Stimulated activated CD8-positive, alpha-beta memory T cell treated with anti-CD3 and anti-CD28 coated beads, Interleukin-7, amount 100 ng/mL, for 1 hour (primary cell): ENCODE measurements at places on chromosomes 7 and 10.

GRCh38 chr10:12308057-12308456, 41.3 kb upstream of the CAMK1D start:
- DNase-seq: no peak

DNA sequence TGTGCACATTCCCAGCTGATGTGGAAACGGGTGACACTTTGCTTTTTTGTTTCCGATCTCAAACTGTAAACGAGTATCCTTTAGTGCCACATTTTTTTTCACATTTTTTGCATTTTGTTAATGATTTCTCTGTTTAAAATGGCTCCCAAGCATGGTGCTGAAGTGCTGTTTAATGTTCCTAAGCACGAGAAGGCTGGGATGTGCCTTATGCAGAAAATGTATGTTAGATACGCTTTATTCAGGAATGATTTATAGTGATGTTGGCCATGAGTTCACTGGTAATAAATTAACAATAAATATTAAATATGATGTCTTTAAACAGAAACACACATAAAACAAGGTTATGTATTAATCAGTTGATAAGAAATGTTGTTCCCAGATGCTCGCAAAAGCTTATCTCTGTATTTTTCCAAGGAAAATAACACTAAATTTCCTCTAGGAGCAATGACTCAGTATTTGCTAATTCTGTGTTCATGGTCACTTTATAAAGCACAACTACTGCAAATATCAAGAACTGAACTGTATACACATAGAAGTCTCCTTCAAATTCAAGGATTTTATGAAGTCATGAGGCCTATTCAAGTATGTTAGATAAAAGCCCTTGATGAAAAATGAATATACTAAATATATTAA, 305.9 kb upstream of the SMIM30 start:
- no peak for DNase-seq

DNA sequence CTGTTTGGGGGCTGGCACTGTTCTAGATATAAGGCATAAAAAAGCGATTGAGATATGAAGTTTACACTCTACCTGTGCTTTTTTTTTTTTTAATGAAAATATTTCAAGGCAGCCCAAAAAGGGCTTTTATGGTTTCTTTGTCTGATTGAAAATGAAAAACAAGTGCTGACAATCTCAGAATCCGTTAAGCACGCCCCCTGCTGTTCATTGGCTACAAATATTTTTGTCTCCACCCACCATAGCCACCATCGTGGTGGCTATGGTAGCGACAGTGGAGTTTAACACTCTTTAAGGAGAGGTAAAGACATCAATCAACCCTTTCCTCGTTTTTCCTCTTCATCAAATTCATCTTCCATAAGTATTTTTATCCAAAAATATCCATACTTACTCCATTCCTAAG, 94.2 kb downstream of the CD36 start:
- no peak for DNase-seq

DNA sequence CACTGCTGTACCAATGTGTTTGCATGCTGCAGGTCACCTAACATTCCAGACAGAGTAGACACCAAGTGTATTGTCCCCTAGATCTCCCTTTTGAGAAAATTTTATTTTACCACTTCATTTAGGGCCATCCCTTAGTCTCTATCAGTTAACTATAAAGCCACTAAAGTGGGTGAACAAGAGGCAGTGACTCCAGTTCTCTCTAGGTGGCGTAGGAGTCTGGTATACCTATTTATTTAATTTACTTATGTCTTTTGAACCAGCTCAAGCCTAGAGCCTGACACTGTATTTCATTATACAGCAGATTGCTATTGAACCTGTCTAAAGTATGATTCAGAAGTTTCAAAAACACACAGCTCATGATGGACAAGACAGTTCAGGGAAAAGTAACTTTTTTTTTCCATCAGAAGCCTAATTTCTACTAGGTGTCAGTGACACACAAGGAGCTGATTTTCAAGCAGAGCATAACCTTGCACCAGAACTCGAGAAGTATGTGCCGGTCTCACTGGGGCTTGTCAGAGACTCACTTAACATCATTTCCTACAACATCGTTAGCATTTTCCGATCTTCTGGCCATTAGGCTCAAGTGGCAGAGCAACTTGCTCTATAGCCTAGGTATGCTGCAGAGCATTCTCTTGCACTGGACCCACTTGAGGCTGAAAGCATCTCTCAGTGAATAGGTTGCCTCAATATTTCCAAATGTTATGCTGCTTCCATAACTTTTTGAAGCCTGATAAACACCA, 175.4 kb downstream of the CDC14C start:
- DNase-seq: no peak

DNA sequence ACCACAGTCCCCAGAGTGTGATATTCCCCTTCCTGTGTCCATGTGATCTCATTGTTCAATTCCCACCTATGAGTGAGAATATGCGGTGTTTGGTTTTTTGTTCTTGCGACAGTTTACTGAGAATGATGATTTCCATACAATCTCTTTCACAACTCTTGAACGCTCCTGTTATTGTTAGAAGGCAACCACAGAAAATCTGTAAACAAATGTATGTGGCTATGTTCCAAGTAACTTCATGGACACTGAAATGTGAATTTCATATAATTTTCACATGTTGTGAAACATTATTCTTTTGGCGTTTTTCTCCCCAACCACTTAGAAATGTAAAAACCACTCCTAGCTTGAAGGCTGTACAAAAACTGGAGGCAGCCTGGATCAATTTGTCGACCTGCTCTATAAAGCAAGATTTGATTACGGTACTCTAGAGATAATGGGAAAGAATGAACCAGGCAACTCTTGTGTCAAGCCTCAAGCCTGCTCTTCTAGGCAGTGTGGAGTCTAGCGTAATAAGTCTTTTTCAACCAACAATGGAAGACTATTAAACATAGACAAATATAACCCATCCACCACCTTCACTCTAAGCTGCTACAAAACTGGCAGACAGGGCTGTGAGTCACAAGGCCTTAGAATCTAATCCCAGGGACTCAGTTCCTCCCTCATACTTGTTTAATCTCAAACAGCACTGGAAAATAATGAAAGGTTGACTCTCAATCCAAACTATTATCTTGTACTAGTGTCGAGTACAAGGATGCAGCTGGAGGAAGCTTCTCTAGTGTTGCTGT, 22.7 kb downstream of the ARL3 start:
- DNase-seq: no peak

DNA sequence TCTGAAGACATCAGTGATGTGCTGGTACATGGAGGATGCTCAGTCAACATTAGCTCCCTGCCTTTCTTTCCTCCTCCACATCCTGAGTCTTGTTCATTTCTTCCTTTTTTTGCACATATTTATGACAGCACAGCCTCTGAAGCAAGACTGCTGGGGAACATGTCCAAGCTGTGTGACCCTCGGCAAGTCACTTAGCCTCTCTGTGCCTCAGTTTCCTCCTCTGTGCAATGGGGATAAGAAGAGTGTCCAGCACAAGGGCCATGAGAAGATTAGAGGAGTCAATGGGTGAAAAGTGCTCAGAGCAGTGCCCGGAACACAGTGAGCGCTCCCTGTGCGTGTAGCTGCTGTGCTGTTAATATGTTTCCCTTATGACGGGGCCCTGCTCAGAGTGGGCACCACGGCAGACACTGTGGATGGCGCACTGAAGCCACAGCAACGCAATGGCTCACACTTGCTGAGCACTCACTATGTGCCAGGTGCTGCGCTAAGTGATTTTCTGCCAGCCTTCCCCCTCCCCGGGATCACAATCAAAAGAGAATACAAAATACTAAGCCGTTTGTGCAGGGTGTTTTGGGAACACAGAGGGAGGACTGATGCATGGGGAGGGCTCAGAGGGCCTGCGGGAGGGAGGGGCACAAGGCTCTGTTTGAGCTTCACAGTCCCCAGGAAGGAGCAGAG, 28.7 kb downstream of the ZCCHC24 start:
- DNase-seq: no peak

DNA sequence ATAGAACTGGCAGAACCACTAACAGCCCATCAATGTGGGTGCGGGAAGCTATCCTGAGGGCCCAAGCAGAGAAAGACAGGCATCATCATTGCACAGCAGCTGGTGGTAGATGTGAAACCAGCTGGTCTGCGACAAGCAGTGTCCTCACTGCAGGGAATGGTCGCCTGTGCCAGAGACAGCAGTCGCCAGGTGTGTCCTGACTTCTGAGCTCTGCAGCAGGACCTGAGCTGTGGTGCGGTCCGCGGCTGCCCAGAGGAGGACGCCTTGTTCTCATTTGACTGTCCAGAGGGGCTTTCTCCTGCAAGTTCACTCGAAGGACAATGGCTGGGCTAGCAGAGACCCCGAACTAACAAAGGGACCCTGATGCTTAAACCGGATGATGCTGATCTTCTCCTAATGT, 97.4 kb downstream of the LRRC18 start:
- no peak for DNase-seq
